ENCODE measurements at places on chromosomes 16 and 17.

DNA sequence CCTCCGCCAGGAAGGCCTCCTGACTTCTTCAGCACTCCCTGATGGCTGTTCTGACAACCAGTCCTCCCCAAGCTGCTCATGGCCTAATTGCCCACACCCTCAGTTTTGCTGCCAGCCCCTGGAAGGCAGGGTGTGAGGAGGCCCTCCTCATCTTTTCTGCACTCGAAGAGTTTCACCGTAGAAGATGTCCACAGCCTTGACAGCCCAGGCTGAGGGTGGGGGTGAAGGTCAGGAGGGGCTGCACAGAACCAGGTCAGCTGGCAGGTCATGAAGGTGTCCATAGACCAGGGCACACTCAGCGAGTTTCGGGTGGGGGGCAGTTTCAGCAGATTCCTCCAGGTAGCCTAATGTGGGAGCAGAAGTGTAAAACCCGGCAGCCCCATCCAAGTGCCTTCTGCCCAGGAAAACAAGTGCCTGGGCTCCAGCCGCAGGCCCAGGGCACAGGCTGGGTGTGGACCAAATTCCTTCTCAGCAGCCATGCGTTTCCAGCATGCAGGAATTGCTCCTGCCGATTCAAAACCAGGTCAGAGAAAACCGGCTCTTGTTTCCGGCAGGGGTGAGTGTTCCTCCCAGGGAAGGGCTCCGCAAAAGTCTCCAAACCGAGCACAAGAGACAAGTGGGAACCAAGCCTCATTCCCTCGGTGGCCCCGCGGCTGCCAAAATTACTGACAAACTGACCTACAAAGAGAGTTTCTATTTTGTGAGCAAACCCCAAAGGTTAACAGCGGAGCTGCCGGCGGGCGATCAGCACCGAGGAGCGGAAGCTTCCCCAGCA is 228.8 kb downstream of the C16orf78 start:
- H3K4me3 ChIP-seq = no peak overlapping the region
- DNase-seq = peak; percentile 32
- no peak overlapping the region for H3K27ac ChIP-seq
- H3K36me3 ChIP-seq = no peaks in the 10 kb centered on the region

GRCh38 chr16:57951204-57951960 is 19.5 kb downstream of the CNGB1 start:
- H3K27ac ChIP-seq = no peak overlapping the region
- DNase-seq = no peak
- peaks cover 6% of the 10 kb centered on the region for H3K4me1 ChIP-seq
- H3K36me3 ChIP-seq = no peaks in the 10 kb centered on the region
- no peaks in the 10 kb centered on the region for H3K27me3 ChIP-seq

GRCh38 chr16:68406458-68407152 is 41.7 kb downstream of the SMPD3 start:
- H3K27ac ChIP-seq = peak overlapping the region; percentile 1
- no peaks in the 10 kb centered on the region for H3K36me3 ChIP-seq
- no peak overlapping the region for H3K4me3 ChIP-seq
- H3K4me1 ChIP-seq = peaks cover 45% of the 10 kb centered on the region
- DNase-seq = peak; percentile 65
- H3K27me3 ChIP-seq = 0 out of 2 replicates have a peak, but pooled peaks cover 2% of the 10 kb centered on the region

- H3K27me3 ChIP-seq = no peaks in the 10 kb centered on the region
- H3K27ac ChIP-seq = no peak overlapping the region
- no peak for DNase-seq
- H3K4me1 ChIP-seq = peaks cover 13% of the 10 kb centered on the region
- no peaks in the 10 kb centered on the region for H3K36me3 ChIP-seq
These were observed 4.8 kb downstream of the ARRB2 start for GRCh38 chr17:4715063-4715744.

Data from SJSA1 (cell line).